ENCODE measurements at places on chromosomes 12 and 14. TPM values are rescaled to one million over a fixed set of nuclear protein-coding genes. Genes with fewer than 3 reads are reported as not detected.

Gene C12orf54
- not detected for total RNA-seq

Gene GYS2
- total RNA-seq: not detected

Gene TTC9
- total RNA-seq: 2.7 TPM

Gene OAS2
- 0.41 TPM for total RNA-seq

Gene KCNK13
- 0.14 TPM for total RNA-seq

All from A549 treated with Mapracorat at 1 μM for 4 hours (cell line).